ENCODE measurements at places on chromosomes 1 and 21.

- DNase-seq = no peak
Measured at GRCh38 chr1:230909974-230910754, 41.8 kb upstream of the C1orf198 start.

DNA sequence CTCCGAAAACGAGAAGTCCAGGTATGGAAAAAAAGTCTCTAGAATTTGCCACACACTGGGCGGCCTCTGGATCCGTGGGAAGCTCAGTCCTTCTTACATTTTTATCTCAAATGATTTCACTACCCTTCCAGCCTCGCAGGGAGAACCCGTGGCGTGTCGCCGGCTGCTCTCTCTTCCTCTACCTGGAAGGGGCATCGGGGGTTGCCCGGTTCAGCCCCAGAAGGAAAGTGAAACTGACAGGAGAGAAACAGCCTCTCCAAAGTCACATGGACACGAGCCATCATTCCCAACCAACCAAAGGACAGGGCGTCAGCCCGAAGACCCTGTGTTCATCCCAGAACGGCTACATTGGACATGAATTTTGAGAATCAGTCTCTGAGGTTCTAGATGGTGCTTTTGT, 182.5 kb downstream of the ADSS2 start:
- DNase-seq = no peak

- no peak for DNase-seq
Measured at GRCh38 chr1:41856944-41857285, 61.8 kb downstream of the HIVEP3 start.

- no peak for DNase-seq
Measured at GRCh38 chr1:173205146-173206051, 1.7 kb downstream of the TNFSF4 start.

DNA sequence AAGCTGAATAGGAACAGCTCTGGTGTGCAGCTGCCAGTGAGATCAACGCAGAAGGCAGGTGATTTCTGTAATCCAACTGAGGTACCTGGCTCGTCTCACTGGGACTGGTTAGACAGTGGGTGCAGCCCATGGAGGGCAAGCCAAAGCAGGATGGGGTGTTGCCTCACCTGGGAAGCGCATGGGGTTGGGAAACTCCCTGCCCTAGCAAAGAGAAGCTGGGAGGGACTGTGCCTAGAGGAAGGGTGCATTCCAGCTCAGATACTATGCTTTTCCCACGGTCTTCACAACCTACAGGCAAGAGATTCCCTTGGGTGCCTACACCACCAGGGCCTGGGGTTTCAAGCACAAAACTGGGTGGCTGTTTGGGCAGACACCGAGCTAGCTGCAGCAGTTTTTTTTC, 183.2 kb downstream of the DNM3 start:
- DNase-seq = no peak
